ENCODE measurements at places on chromosomes 3 and 15. TPM values are rescaled to one million over a fixed set of nuclear protein-coding genes. Genes with fewer than 3 reads are reported as not detected.

GRCh38 chr3:11172096-11172690, 17.9 kb downstream of the HRH1 start:
- no peak for DNase-seq

- no peak for DNase-seq
These were observed 60.6 kb upstream of the SAMMSON start for GRCh38 chr3:69938931-69939330.

DNA sequence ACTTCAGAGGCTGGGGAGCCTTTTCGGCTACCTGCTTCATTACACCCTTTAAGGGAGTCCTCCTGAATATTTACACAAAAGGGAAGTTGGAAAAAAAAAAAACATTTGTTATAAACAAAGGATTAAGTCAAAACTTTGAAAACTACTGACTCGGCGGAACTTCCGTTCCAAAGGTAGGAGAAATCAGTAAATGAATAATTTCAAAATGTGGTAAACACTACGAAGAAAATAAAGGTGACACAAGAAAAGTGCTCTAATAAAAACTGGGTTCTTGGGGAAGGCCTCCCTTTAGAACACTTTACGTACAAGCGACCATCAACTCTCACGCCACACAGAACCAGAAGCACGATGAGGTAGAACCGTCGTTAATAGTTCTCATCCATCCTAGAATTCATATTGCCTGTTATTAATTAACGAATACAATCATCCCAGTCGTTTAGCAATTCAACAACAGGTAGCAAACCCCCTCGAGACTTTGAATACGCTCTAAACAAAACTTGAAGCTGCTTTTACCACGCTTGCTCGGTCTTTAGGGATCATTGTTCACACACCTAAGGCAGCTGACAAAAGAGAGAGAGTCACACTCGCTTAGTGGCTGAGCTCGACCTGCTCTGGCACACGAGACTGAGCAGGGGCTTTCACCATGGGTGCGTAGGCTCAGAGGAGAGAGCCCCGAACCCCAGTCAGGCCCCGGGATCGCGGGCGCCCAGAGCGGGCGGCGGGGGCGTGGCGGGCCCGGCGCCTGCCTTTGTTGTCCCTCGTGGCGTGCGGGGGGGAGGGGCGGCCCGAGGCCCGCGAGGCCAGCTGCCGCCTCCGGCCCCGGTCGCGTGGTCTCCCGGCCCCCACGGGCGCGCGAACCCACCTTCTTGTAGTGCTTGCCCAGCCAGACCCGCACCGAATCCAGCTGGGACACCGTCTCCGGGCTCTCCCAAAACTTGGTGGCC, 680 bp downstream of the SMARCC1 start:
- DNase-seq, result peak; percentile 72

DNA sequence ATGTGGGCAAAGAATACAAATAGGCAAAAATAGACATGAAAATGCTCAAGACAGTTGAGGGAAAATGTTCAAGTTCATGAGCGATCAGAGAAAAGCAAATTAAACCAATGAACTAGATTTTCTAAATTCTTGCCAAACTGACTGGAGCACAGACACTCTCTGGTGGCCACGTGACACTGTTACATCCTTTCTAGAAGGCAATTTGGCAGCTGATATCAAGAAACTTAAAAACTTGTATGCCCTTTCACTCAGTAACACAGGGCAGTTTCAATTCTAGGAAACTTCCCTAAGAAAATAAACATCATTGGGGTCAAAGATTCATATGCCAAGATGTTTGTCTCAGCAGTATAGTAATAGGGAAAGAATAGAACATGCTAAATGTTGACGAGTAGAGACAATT, 52.2 kb downstream of the ABHD5 start:
- DNase-seq, result no peak

- DNase-seq, result no peak
These were observed 4.0 kb downstream of the TMEM89 start for GRCh38 chr3:48617559-48617958.

DNA sequence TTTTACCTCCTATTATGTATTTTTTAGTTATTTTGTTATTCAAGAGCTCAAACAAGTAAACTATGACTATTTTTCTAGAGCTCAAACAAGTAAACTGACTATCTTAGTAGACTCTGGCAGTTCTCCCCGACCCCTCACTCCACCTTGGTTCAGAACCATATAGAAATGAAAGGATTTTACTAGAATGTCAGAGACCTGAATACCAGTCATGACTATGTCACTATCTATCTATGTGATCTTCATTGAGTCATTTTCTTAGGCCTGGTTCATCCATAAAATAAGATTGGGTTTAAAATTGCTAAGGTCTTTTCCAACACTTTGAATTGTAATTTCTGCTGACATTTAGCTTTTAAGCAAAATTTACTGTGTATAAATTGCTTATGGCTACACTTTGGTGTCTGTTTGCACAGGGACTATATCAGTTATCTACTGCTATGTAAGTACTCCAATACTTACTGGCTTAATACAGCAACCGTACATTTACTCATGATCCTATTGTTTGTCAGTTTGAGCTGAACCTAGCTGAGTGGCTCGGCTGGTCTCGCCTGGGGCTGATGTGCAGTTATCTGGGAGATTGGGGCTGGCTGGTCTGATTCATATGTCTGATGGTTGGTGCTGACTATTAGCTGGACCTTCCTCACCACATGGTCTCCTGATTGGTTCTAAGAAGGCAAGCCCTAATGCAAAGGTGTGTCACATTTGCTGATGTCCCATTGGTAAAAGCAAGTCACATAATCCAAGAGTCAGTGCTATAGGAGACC, 37.0 kb downstream of the RASA2 start:
- no peak for DNase-seq

DNA sequence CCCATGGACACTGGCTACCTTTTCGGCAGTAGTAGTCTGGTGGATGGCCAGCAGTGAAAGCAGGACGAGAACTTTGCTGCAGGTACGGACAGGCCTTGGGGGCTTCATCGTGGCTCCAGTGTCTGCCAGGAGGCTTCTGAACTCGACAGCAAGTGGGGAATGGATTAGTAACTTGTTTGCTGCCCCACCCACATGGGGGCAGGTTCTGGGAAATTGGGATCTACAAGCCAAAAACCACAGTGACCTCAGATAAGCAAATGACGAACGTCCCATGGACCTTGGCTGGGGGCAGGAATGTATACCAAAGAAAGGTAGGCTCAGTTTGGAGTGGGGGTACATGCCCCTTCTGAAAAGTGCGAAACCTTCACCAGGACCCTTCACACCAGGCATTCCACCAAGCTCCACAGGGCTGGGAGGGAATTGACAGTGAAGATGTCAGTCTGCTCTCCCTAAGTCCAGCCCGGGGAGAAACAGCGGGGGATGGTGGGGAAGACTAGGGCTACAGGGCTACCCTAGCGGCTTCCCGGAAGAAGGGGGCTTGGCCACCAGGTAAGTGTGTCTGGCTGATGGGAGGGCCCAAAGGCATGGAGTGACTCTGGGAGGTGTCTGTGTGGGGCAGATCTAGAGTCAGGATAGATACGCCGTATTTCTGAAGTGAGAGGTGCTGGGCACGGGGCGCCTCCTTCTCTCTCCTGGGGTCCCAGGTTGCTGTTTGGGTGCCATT, at the start of gene ITIH4:
Gene ITIH4, minus strand, starts transcription at position 138 of the 724 bp plus-strand sequence. Its CDS starts 30 bp downstream, at position 108.
- DNase-seq, result no peak

DNA sequence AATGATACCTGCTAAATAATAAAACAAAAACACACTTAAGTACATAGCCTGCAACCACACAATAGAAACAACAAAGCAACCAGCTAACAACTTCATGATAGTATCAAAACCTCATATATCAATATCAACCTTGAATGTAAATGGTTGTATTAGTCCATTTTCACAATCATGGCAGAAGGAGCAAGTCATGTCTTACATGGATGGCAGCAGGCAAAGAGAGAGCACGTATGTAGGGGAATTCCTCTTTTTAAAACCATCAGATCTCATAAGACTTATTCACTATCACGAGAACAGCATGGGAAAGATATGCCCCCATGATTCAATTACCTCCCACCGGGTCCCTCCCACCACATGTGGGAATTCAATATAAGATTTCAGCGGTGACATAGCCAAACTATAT, 44.5 kb upstream of the PTX3 start:
- DNase-seq, result no peak

DNA sequence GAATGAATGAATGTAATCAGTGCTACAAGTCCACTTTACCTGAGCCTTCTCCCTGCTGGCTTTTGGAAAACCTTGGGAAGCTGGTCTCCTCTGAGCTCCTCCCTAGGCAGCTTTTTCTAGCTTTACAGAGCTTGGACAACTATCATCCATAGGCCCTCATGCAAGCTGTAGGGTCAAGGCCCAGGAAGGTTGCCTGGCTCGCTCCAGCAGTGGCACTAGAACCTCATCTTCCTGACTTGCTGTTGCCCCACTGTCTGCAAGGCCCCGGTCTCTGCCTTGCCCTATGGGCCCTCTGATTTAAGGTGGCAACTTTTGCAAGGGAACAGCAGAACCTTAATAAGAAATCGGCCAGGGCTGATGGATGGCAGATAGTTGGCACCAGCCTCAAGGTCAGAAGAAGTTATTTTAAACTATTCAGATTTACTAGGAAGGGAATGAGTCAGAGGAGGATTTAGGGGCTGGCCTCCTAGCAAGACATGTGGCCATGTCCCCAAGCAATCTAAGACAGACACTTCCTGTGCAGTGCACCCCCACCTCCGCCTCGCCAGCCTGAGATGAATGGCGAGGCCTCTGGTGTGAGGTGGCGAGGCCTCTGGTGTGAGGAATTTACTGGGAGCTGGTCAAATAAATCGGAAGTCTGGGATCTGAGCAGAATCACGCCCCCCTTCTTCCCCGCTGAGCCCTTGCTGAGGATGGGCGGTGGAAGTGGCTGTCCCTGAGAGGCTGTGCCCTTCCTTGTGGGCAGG, 180.8 kb downstream of the MEGF11 start:
- peak; percentile 35 for DNase-seq

DNA sequence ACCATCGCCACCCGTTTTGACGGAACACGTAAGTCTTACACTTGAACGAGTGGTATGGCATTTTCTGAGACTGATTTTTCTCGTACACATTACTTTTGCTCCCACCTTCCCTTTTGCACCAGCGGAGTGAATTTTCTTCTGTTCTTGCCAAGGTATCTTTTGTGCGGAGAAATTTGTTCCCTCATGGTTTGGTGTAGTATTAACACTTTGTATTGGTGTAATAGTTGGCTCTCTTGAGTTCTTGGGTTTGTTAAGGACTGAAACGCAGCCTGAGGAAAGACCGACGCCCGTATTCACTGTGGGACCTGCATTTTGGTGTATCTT, 420 bp downstream of the KCNH8 start:
- no peak for DNase-seq

- DNase-seq, result no peak
These were observed 1.9 kb downstream of the CSK start for GRCh38 chr15:74783808-74784175.

DNA sequence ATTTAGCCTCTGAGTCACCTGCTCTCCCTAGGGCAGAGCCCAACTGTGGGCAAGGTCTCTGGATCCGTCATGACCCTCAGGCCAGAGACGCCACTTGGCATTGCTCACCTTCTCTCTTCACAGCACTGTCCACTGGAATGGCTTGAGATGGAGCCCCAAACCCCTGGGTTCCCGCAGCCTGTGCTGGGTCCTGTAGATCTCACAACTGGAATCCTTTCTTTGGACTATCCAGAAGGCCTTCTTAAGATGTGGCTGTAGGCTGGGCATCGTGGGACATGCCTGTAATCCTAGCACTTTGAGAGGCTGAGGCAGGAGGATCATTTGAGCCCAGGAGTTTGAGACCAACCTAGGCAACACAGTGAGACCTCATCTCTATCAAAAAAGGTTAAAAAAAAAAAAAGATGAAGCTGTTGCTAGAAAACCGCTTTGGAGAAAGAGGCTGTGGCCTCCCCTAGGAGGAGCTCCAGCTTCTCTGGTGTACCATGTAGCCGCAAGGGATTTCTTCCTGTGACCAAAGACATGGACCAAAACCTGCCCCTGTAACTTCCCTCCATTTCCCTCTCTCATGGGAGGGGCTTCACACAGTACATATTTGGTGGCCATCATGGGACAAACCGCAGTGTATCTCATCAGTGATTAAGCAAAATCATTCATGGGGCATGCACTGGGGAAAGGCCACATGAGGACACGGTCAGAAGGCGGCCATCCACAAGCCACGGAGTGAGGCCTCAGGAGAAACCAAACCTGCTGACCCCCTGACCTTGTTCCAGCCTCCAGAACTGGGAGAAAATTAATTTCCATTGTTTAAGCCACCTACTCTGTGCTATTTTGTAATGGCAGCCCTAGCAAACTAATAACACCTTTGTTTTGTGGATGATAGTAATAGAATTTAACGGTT, 23.3 kb upstream of the BUB1B start:
- peak; percentile 1 for DNase-seq

DNA sequence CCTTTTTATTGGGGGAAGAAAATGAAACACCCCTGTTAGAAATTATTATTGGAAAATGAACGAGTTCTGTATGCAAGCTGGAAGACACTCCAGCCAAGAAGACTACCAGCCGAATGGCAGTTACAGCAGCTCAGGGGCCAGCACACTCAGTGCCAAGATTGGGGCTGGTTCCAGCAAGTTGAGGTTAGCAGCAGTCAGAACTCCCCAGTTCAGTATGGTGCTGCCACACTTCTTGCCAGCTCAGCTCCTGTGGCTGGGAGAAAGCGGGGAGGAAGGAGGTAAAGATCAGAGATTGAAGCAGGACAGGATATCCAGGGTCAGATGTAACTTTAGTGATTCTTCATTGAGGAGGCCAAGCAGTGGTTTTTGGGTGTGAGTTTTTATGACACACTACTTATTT, 280.2 kb upstream of the NR2E3 start:
- DNase-seq, result no peak

- DNase-seq, result no peak
These were observed 416.7 kb downstream of the ZBTB20 start for GRCh38 chr3:114730397-114730796.

- no peak for DNase-seq
These were observed 36.3 kb downstream of the SLITRK3 start for GRCh38 chr3:165159760-165160421.

- DNase-seq, result no peak
These were observed 74.1 kb upstream of the GATA2 start for GRCh38 chr3:128567141-128567540.

DNA sequence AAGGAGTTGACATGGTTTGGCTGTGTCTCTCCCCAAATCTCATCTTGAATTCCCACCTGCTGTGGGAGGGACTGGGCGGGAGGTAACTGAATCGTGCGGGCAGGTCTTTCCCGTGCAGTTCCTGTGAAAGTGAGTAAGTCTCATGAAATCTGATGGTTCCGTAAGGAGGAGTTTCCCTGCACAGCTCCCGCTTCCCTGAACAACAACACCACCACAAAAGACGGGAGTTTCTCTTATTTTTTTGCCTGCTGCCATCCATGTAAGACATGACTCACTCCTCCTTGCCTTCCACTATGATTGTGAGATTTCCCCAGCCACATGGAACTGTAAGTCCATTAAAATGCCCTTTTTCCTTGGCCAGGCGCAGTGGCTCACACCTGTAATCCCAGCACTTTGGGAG, 22.7 kb downstream of the XXYLT1 start:
- no peak for DNase-seq

- DNase-seq, result no peak
These were observed 1.3 kb upstream of the ZIC4 start for GRCh38 chr3:147407498-147408187.

Gene ATP8B4
- total RNA-seq, result 23.9 TPM

Gene GOLGA8G
- not detected for total RNA-seq

Gene ANKUB1
- total RNA-seq, result not detected

Gene CHMP2B
- 45.0 TPM for total RNA-seq

Gene ADAMTS7
- total RNA-seq, result 7.9 TPM

Gene SKOR1
- total RNA-seq, result 0.24 TPM

Gene DCLK3
- not detected for total RNA-seq

Gene ETV5
- 76.1 TPM for total RNA-seq

Gene SST
- total RNA-seq, result 9.3 TPM

Gene ACKR4
- total RNA-seq, result 2.4 TPM
